Germinal center (tissue), 1 donor: ENCODE measurements at places on chromosomes 3 and 15.

DNA sequence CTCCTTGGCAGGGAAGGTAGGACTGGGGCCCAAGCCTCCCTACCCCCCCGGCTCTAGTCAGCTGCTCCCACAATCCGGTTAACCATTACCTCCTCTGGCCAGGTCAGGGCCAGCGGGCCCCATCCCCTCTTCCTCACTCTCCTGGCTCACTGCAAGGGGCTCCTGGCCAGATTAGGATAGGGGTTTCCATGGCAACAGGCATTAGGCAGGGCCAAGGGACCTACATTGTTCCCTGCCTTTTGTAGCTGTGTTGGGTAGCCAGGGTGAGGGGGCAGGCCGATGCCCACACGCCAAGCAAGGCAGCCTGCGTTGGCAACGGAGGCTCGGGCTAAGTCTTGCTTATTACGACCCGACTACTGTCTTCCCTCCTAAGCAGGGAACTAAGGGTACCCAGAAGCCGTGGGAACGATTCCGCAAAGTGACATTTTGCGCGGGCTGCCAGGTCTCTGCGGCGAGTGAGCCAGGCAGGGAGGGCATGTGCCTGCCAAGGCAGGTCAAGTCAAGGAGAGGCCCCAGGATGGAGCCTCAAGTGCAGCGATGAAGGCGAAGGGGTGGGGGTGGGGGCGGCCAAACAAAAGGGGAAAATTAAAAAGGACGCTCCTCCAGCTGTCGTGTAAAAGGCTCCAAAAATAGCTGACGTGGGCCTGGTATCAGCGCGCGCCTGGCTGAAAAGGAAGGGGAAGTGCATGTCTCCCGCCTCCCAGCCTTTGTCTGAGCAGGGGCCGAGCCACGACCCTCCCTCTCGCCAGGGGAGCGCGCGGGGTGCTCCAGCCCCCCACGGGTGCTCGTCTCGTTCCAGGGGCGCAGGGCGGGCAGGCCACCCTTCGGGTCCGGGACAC is 919 bp downstream of the IDH2 start:
- peak; percentile 36 for DNase-seq

DNA sequence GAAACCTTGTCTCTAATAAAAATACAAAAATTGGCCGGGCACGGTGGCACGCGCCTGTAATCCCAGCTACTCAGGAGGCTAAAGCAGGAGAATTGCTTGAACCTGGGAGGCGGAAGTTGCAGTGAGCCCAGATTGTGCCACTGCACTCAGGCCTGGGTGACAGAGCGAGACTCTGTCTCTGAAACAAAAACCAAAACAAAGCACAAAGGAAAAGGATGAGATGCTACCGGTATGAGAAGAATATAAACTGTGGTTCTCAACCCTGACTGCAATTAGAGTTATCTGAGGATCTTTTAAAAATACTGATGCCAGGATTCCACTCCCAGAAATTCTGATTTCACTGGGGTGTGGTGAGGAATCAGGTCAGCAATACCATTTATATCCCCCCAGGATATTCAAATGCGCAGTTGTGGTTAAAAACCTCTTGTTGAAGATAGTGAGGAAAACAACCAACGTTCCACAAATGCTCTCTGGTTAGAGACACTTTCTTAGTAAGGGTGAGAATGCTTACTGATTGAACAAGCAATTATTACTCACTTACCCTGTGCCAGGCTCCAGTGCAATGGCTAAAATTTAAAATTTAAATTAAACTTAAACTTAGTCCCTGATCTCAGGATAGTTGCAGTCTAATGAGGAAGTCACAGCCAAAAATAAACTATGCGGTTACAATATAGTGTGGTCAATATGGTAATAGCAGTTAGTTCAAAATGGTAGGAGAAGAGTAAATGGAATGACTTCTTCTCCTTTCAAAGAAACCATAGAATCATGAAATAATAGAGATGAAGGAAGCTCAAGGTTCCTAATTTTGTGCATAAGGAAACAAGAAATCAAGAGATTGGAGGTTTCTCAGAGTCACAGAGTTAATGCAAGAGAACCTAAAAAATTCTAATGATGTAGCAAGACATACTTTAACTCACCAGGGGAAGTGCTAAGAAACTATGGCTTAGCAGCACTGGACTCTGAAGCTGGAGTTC is 109.5 kb downstream of the SSR3 start:
- no peak for DNase-seq

GRCh38 chr3:190534386-190534785 is 20.5 kb downstream of the IL1RAP start:
- DNase-seq: no peak

- no peak for DNase-seq
Observed at GRCh38 chr3:69926385-69926784, 73.1 kb upstream of the SAMMSON start.

DNA sequence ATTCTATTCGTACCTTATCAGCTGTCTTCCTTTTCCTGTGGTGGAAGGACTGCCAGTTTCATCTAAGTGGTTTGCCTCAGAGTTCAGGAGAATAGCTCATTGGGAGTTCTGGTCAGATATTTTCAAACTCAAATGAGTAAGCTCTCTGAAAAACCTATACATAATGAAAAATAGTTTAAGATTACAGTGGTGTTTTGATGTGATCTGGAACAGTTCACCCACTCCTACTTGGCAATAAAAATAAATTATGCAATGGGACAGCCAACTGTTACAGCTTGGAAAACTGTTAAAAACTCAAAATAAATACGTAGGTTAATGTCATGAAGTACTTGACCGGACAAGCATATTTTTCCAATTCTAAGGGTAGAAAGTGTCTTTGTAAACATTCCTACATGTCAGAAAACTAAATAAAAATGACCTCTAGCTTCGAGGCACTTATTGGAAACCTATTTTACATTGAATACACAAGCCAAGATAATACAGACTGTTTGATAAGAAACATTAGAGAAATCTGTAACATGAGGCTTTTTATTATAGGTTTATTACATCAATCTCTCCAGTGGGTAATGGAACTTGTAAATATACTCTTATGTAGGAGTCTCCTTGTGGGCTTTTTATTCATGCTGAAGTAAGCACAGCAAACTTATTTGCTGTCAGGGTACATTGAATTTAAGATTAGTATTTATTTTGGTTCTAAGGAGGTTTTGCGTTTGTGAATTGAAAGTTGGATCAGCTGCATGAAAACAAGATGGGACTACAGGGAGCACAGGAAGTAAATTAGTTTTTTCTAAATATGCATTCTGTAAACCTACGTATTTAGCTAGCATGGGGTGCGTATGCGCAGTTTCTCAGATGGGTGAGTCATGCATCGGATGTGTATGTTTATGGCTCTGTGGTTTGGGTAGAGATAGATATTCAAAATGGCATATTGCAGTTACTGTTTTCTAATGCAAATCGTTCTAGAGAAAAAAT is 453.1 kb downstream of the IL5RA start:
- DNase-seq: no peak

DNA sequence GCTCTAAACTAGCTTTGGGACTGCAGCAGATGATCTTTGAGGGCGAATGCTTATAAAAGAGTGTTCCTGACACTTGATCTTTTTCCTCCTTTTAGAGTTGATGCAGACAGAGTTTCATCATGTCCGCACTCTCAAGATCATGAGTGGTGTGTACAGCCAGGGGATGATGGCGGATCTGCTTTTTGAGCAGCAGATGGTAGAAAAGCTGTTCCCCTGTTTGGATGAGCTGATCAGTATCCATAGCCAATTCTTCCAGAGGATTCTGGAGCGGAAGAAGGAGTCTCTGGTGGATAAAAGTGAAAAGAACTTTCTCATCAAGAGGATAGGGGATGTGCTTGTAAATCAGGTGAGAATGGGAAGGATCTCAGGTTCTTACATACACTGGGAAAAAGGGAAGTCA is 75.7 kb downstream of the KLHL25 start:
- no peak for DNase-seq

- DNase-seq: no peak
Observed at GRCh38 chr3:24952388-24952787, 457.7 kb upstream of the THRB start.

GRCh38 chr15:43943511-43943910 is 116.7 kb downstream of the WDR76 start:
- DNase-seq: no peak

- no peak for DNase-seq
Observed at GRCh38 chr3:102481050-102481449, 46.2 kb downstream of the ZPLD1 start.

DNA sequence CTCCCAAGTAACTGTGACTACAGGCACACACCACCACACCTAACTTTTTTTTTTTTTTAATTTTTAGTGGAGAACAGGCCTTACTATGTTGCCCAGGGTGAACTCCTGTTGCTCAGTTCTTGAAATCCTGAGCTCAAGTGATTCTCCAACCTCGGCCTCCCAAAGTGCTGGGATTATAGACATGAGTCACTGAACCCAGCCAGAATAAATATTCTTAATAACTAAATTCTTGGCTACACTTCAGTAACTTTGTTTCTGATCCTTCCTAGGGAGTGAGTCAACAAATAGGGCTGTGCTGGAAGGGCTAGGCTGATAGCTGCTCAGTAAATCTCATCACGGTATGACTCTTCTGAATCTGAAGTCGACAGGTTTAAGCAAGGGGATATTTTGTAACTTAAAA is 56.6 kb downstream of the P3H2 start:
- no peak for DNase-seq

- DNase-seq: no peak
Observed at GRCh38 chr3:81154611-81155143, 606.8 kb downstream of the GBE1 start.

DNA sequence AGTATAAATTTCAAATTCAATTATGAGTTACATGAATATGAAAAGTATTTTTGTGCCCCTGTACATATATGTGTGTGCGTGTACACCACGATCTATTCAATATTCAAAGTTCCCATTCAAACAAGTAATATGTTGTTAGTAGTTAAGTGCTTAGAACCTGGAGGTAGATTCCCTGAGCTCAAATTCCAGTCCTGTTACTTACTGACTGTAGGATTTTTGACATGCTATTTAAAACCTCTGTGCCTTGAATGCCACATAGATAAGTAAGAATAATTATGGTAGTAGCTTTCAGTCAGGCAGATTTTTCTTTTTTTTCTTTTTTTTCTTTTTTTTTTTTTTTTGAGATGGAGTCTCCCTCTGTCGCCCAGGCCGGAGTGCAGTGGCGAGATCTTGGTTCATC is 53.3 kb upstream of the CMSS1 start:
- no peak for DNase-seq

GRCh38 chr3:188943591-188943990 is 228.2 kb upstream of the TPRG1 start:
- no peak for DNase-seq

GRCh38 chr3:38235466-38235865 is 30.1 kb upstream of the SLC22A13 start:
- DNase-seq: no peak

DNA sequence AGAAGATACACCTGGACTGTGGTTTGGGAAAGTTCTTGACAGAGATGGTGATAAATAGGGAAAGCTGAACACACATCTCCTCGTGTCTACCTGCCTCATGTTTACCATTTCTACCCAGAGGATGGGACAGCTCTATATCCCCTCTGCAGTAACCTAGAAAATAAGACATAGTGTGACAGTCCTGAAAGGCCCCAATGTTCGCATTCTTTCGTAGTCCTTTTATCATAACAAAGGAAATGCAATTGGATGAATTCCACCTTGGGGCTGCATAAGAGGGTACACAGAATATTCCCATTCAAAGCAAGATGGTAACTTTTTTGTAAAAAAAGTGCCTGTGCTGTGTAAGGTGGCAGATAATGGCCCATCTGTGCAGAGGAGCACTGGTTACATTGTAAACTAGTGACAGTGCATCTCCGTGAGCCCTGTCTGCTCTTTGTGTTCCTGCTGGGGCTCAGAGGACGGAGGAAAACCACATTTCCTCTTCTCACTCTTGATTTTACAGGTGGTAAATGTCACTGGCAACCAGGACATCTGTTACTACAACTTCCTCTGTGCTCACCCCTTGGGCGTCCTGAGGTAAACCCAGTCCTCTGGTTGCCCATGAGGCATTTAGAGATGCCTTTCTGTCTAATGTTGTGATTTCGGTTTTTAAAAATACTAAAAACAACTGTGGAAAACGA is 74.3 kb downstream of the SIDT1 start:
- DNase-seq: peak; percentile 73

DNA sequence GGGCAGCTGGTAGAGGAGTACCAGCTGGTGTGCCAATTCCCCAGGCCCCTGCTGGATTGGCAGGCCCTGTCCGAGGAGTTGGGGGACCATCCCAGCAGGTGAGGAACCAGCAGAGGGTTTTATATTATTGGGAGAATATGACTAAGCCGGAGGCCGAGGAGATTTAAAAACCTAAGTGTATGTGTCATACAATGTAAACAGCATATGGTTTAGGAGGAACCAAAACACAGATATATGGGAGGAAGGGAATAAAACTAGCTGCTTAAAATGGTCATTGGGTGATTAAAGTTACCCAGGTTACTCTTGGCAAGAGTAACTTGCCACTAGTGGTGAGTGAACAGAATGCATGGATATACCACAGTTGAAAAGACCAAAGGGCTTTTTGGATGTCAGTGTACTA is 22.1 kb downstream of the SNRPN start:
- DNase-seq: no peak

DNA sequence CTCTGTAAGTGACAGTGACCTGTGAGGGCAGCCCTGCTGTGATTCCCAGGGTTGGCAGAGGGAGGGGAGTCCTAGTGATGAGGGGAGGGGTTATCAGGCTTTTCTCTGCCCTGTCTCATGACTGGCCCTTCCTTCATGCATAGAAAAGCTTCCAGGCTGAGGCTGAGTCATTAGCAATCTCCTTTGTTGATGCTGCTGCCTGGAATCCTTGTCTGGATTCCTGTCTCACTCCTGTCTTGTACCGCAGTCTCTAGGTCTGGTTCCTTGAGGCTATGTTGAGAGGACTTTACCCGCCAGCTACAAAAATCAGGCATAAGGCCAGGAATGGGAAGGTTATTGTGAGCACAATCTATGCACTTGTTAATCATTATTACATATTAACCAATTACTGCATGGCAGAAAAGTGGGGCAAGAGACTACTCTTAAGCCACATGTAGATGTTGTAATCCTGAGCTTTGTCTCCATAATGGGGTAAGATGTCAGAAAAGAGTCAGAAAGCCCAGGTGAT is 7.2 kb downstream of the KLHL6 start:
- no peak for DNase-seq

GRCh38 chr15:84967380-84967779 is 14.3 kb upstream of the PDE8A start:
- DNase-seq: no peak

DNA sequence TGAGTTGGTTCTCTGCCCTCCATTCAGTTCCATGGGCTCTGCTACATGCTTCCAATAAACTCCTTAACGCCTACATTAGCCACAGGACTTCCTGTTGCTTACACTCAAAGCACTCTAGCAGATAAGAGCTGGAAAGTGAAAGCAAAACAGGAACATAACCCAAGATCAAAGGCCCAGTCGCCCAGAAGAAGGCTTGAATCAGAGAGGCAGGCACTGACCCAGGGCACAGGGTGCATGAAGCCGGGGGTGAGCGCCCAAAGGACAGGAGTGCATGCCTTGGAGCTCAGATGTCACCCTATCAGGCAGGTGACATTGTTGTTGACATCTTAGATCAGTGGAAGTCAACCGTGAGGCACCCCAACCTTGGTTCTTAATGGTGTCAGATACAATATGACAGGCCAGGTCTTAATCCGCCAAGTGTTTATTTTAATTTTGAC is 235.1 kb downstream of the UACA start:
- peak; percentile 59 for DNase-seq

- no peak for DNase-seq
Observed at GRCh38 chr3:7576071-7576470, 715.2 kb downstream of the GRM7 start.
